ENCODE measurements at places on chromosomes 11 and 22. TPM values are rescaled to one million over a fixed set of nuclear protein-coding genes. Genes with fewer than 3 reads are reported as not detected.

DNA sequence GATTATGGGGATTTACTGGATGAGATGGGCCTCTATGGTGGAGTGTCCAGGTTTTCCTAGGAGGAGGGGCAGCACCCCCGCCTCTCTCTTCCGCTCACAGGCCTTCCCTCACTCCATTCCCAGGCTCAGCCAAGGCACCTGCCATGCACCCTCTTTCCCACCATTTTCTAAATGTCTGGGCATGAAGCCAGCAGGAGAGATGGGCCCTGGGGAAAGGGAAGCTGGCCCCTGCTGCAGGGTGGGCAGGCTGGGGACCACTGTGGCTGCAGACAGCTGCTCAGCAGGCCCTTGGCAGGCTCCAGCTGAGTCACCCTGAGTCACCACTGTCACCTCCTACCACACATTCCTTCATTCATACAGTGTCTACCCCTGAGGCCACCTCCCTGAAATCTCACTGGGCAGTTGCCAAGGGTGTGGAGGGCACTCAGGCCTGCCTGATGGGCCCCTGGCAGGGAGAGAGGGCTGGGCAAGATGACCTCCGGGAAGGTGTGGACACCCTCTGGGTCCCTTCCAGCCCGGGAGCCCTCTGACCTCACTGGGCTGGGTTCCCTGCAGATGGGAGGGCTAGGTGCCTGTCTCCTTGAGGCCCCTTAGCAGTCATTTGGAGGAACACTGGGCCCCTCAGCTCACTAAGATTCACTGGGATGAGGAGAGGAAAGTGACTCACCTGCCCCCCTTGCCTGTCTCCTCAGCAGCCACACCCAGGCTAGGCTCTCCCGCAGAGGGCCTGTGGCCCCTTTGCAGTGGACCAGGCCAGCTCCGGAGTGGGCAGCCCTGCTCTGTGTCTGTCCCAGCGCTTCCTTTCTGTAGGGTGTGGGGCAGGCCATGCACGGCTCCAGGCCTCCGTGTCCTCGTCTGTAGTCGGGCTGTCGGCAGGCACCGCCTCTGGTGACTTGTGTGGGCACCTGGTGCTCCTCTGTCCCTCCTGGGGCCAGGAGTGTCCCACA, 7.8 kb downstream of the MYEOV start:
- peak; percentile 98 for DNase-seq

GRCh38 chr11:70066628-70067027, 11.5 kb upstream of the ANO1 start:
- DNase-seq, result no peak

GRCh38 chr11:34280945-34281872, 76.6 kb downstream of the ABTB2 start:
- DNase-seq, result no peak

GRCh38 chr11:32758291-32758690, 36.2 kb downstream of the CCDC73 start:
- no peak for DNase-seq

DNA sequence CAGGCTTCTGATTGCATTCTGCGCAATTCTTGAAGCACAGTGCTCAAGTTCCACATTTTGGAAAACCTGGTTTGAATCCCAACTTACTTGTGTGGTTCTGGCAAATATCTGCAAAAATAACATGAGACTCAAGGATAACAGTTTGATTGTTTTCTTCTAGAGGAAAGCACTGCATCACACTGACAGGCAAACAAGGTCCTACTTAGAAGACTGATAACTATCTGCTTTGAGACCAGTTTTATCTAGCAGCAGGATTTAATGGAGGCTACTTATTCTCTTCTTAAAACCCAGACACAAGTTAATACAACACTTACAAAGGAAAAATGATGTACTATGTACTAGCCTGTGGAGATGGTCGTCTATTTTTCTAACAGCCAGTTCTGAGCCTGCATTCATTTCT, 41.4 kb downstream of the RIC3 start:
- DNase-seq, result no peak

DNA sequence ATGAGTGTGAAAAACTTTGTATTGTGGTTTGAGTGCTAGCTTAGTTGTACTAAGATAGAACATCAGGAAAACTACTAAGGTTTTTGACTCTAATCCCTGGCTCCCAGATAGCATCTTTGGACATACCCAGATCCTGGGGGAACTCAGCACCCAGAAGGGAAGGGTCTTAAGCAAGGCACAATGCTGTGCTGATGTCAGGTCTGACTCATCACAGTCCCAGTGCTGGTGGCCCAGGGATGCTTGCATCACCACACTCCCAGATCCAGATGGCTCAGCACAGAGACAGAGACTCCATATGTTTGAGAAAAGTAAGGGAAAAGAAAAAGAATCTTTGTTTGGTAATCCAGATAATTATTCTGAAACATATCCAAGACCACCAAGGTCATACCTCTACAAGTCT, 18.3 kb upstream of the OR56A3 start:
- DNase-seq, result no peak

DNA sequence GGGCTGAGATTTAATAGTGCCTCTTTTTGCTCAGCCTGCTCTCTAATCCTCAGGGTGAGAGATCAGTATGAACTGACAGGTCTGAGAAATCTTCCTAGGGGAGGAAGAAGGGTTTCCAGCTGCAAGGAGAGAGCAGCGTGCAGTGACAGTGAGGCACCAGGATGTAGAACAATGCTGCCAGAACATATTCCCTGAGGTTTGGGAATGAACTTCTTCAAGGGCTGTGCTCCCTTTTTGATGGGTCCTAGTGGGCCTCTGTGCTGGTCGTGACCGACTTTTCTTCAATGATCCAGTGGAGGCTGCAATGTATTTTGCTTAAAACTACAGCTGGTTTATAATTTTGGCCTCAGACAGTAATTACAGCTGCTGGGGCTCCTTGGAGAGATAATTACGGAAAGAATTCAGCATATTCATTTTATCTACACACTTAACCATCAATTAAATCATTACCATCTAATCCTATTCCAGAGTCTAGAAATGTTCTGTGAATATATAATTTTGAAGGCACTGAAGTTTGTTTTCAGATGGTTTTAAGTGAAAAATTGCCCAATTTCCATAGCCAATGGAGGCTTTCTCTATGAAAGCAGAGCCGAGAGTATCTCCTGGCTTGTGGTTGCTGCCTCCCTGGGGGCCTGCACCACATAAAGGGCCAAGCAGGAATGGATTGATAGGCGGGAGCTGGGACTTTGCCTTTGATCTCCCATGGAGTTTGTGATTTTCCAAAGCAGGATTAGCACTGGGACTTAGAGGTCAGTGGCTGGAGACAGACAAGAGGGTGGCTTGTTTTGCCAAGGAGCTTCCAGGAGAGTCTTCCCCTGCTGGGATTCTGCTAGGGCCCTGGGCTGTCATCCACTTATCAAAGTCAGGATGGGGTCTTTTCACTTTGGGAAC, 41.0 kb upstream of the OLFML1 start:
- DNase-seq, result no peak

DNA sequence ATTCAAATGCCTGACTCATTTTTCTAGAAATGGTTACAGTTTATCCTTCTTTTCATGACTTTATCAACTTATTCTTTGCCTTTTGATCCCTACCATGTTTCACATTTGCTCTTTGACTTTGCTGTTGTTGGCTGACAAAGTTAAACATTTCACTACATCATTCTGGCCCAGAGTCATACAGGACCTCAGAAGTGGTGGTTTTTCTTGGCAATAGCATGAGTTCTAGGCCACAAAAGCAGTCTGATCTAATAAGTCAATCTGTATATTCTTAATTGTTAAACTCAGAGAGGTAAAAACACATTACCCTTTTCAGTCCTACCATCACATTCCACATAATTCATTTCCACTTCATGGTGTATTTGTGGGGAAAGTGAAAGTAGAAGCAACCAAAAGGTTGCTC, 763.2 kb upstream of the TENM4 start:
- DNase-seq, result no peak

DNA sequence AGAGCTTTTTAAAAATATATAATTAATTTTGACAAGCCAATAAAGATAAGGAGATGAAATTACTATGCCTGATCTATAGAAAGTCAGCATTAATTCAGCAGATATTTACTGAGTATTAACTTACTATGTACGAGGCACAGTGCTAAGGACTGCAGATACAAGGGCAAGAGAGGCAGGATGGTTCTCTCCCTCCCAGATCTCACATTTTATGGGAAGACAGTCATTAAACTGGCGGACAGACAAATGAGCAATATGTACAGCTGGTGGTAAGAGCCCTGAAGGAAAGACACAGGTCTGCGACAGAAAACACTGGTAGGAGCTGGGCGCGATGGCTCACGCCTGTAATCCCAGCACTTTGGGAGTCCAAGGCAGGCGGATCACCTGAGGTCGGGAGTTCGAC, 36.8 kb downstream of the MCHR1 start:
- no peak for DNase-seq

Gene GPR83
- polyA plus RNA-seq, result 0.06 TPM

GRCh38 chr11:132452616-132453015, 1079.7 kb downstream of the OPCML start:
- no peak for DNase-seq

Gene TRIM48
- not detected for polyA plus RNA-seq

Gene IL17REL
- polyA plus RNA-seq, result 0.06 TPM

GRCh38 chr22:26404851-26405421, 24.1 kb upstream of the ASPHD2 start:
- no peak for DNase-seq

Gene MADD
- polyA plus RNA-seq, result 25.2 TPM

GRCh38 chr22:23285734-23286133, 105.4 kb downstream of the BCR start:
- DNase-seq, result no peak

Gene OR10A6
- not detected for polyA plus RNA-seq

DNA sequence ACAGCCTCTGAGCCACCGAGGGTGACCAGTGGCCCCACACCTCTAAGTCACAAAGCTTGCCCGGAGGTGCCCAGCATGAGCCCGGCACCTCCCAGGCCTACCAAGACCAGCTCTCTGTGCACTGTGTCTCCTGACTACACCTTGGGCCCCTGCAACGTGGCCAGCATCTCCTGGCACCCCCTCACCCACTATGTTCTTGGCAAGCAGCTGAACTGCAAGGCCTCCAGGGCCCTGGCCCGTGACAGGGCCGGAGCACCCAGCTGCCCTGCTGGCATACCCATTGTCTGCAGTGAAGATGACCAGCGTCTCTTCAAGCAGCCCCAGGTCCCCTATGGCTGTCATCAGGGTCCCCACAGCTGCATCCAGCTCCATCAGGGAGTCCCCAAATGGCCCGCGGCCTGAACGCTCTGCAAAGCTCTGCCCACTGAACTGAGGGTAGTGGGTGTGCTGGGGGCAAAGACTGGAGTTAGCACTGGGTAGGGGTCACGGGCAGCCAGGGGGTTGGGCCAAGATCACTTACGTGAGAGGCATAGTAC, 1.6 kb downstream of the ARSA start:
- no peak for DNase-seq

Gene PRAME
- 130 TPM for polyA plus RNA-seq

Gene MYOD1
- polyA plus RNA-seq, result not detected

Gene KRTAP5-7
- not detected for polyA plus RNA-seq

DNA sequence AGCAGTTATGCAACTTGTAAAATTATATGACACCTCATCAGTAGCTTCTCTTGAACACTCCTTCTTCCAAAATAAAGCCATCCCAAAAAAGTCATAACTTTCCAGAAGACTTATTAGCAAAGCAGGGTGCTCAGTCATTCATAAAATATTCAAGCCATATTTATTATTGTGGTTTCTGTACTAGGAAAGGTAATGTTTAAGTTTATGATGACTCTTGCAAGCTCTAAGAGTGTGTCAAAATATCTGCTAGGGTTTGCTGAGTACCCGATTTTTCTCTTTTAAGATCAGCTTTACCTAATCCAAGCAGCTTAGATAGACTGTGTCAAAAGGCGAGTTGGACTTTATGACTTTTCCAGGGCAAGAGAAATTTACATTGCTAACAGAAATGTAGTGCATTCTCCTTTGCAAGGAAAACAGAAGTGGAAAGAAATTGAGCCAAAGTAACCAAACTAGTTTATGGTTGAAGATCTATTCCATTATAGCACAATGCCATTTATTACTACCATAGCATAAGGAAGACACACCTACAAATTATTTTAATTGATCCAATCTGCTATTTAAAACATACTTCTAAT, 98.0 kb upstream of the SOX6 start:
- DNase-seq, result no peak

- DNase-seq, result no peak
Measured at GRCh38 chr11:80097146-80097545, 656.3 kb upstream of the TENM4 start.

DNA sequence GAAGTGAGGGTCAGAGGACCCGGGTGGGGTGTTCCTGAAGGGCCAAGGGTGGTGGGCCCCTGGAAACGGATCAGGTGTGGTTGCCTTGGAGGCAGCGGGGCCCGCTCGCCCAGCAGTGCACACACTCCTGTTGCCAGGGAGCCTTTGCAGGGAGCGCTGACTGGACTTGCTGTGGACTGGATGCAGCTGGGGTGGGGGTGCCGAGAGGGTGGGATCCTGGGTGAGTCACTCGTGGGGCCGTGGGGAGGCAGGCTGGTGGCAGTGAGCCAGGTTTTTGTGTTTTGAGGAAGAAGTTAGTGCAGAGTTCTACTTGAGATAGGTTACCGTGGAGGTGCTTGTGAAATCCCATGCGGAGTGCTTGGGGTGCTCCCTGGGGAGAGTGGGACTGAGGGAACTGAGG, 1.3 kb downstream of the MRPL23 start:
- no peak for DNase-seq

Gene APOA4
- not detected for polyA plus RNA-seq

GRCh38 chr22:40204321-40205116, 26.8 kb downstream of the TNRC6B start:
- DNase-seq, result no peak

GRCh38 chr11:120819437-120820365, 204.2 kb upstream of the TBCEL start:
- DNase-seq, result no peak

Gene SLC22A8
- polyA plus RNA-seq, result not detected

- no peak for DNase-seq
Measured at GRCh38 chr11:15493921-15494620, 379.3 kb downstream of the INSC start.

Gene OR51E1
- not detected for polyA plus RNA-seq

- DNase-seq, result no peak
Measured at GRCh38 chr11:115207166-115207591, 297.0 kb downstream of the CADM1 start.

GRCh38 chr22:31287818-31288495, 4.3 kb downstream of the PIK3IP1 start:
- DNase-seq, result no peak

Gene NXPE4
- polyA plus RNA-seq, result not detected

- peak; percentile 65 for DNase-seq
Measured at GRCh38 chr11:68436985-68437926, 23.3 kb upstream of the PPP6R3 start.

GRCh38 chr11:84871116-84871515, 756.0 kb downstream of the DLG2 start:
- no peak for DNase-seq

Gene EMID1
- polyA plus RNA-seq, result 0.35 TPM

Gene MPZL2
- 0.08 TPM for polyA plus RNA-seq

- peak; percentile 78 for DNase-seq
Measured at GRCh38 chr11:10366568-10367331, 61.9 kb downstream of the ADM start.

DNA sequence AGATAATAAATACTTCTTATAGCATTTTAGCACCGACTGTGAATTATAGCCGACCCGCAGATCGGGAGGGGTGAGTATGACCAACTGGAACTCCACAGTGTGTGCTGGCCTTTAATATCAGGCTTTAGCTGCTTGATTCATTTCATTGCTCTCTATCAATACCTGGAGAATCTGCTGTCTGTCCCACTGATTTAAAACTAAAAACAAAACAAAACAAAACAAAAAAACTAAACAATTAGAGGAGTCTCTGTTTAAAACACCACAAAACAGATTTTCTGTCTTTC, 216.8 kb downstream of the FAT3 start:
- no peak for DNase-seq
